ENCODE measurements at places on chromosomes 1 and 21.

- DNase-seq = no peak
Measured at GRCh38 chr1:21607549-21608529, 61.3 kb downstream of the RAP1GAP start.

- DNase-seq = no peak
Measured at GRCh38 chr1:221416723-221417122, 325.2 kb downstream of the DUSP10 start.

- DNase-seq = no peak
Measured at GRCh38 chr1:180425952-180426351, 76.4 kb downstream of the ACBD6 start.

DNA sequence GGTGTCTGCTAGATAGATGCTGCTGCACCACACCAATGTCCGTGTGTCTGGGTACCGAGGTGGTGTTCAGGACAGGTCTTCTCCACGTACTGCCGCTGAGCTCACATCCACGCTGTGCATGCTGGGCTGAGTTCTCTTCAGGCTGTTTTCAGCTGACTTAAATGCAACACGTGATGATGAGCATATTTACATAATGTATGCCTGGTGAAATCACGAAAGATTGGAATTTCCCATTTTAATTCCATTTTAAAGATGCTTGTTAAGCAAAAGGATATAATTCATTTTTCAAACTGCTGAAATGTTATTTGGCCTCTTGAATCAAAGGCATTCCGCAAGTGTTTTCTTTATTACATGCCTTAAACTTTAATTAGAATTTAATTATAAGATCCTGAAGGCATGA is 107.9 kb downstream of the FGGY start:
- DNase-seq = no peak
